ENCODE measurements at places on chromosomes 4 and X. TPM values are rescaled to one million over a fixed set of nuclear protein-coding genes. Genes with fewer than 3 reads are reported as not detected.

DNA sequence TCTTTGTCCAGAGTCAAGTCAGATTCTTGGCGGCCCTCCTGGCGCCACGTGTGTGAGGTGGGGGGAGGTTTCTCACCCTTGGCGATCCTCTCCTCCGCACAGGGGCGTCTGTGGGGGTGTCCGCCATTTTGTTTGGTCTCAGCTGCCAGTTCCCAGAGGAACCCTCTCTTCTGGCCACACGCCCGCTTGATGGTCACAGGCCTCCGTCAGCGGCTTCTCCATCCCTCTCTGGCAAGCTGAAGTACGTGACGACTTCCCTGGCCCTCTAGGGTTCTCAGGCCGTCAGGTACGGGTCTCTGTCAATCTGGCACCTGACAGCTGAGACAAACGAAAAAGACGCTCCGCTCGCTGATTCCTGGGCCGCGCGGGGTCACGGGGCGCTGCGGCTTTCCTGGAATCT is 272.6 kb downstream of the TRIML1 start:
- DNase-seq: no peak

DNA sequence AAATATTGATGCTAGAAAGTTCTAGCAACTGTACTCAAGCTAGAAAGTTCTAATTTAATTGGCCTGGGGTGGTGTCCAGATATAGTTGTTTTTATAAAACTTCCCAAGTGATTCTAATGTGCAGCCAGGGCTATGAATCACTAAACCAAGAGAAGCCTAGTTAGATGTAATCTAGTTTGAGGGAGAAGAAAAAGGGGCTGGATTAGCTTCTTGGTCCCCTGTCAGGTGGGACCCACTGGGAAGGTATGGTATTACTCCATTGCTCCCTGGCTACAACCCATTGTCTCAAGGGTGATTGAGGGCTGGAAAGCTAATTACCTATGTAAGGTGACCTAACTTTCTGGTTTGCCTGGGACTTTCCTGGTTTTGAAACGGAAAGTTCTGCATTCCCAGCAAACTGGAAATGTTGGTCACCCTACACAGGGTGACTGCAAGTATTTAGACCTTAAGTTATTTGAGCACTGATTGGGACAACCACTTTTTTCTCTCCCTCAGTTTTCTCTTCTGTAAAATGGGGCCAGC is 23.9 kb upstream of the MSN start:
- DNase-seq: no peak

Gene XAGE1A
- not detected for total RNA-seq

DNA sequence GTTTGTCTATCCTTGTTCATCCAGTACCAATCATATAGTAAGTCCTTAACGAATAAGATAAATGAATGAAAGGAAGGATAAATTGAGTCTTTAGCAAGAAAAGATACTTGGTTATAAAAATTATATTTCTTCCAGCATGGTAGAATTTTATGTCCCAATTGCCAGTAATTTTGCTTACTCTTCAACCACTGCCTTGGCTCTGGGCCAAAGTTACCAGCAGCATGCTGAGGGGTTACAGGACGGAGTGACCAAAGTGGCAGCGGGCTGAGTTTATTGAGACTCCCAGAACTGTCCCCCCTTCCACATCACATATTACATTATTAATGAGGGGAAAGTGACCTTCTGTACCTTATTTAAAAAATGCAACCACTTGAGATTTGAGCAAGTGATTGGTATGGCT is 121.7 kb downstream of the RASGEF1B start:
- DNase-seq: no peak
